ENCODE measurements at places on chromosomes 1 and 21.

DNA sequence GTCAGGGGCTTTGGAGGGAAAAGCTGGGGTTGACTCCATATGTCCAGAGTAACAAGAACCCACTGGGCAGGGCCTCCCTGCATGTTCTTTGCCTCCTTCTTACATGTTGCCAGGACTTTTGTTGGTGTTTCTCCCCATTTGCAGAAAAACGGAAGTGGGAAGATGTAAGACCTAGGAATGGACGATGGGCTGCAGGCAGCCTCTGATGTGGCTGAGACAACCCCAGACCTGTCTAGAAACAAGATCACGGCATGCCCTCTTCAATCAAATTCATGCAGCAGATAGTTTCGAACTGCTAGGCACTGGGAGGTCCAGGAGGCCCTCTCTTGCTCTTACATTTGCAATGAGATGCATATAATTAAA lies 3.4 kb downstream of the FAM43B start:
- no peak for DNase-seq

DNA sequence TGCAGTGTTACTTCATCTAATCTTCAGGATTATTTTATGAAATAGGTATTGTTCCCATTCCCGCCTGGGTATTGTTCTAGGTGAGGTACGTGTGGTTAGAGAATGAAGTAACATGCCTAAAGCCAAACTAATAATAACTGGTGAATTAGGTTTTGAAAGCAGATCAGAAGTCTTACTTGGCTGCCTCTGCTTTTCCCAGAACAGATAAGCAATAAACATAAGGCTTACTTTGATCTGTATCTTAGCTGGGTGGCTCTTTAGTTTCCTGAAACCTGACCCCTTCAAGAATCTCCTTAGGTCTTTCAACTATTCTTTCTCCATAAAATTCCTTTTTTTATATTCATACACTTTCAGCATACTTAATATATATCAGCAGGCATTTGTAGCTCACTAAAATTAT lies 65.3 kb downstream of the VAV3 start:
- no peak for DNase-seq

GRCh38 chr1:221840511-221841243 lies 98.8 kb upstream of the DUSP10 start:
- DNase-seq = no peak

- peak; percentile 58 for DNase-seq
These were observed 76.6 kb downstream of the NDUFS5 start for GRCh38 chr1:39102537-39103327.

DNA sequence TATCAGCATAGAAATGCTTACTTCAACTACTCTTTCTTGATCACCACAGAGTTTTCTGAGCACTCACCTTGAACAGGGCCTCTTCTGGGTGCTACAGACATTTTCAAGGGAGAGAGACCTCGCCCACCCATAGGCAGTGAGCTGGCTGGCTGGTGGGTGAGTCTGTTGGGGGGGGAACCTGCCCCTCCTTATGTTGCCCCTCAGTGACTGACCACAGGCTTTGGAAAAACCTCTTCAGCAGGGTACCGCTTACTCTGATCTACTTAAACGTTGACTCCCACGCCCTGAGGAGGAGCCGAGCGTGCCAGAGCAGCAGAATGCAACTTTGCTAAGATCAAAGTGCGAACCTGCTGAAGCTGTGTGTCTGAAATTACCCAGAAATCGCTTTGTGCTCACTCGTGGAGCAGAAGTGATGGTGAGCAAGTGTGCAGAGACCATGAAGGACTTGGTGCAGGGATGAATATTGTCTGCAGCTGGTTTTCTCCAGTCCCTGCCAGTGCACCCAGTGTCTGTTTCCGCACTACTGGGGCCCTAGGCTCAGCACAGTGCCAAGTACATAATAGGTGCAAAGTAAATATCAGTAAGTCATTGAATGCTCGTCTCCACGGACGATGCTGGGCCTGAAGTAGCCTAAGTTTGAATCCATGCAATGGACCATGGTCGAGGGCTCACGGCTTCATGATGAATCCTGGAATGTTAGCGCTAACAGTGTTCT lies 158.7 kb upstream of the IRF2BP2 start:
- no peak for DNase-seq

DNA sequence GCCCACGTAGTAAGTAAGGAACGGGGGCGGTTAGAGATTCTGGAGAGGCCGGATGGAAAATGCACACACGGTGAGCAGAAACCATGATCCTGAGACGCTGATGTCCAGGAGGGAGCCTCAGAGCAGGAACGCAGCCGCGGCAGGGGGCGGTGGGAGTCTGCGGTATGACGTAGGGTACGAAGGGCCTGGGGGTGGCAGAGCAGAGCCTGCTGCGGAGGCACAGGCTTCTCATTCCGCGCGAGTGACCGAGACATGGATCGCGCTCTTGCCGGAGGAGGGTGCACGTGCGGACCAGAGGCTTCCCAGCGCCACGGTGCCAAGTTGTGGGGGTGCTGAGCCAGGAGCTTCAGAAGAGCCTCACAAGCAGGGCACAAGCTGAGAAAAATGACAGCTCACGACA lies 176.2 kb downstream of the KIF26B start:
- no peak for DNase-seq

All from NCI-H2081 (cell line).